IPS DF 6.9 (cell line): ENCODE measurements at places on chromosomes 2 and 18.

- peaks cover 5% of the 10 kb centered on the region; the same call in 1 of the 2 replicates for H3K4me1 ChIP-seq
- no peak overlapping the region for H3K4me3 ChIP-seq
- no peaks in the 10 kb centered on the region for H3K36me3 ChIP-seq
- no peaks in the 10 kb centered on the region for H3K27me3 ChIP-seq
- no peak overlapping the region for H3K27ac ChIP-seq
- peak; percentile 37 for DNase-seq
Observed at GRCh38 chr18:27713037-27713737, 463.7 kb downstream of the CDH2 start.

DNA sequence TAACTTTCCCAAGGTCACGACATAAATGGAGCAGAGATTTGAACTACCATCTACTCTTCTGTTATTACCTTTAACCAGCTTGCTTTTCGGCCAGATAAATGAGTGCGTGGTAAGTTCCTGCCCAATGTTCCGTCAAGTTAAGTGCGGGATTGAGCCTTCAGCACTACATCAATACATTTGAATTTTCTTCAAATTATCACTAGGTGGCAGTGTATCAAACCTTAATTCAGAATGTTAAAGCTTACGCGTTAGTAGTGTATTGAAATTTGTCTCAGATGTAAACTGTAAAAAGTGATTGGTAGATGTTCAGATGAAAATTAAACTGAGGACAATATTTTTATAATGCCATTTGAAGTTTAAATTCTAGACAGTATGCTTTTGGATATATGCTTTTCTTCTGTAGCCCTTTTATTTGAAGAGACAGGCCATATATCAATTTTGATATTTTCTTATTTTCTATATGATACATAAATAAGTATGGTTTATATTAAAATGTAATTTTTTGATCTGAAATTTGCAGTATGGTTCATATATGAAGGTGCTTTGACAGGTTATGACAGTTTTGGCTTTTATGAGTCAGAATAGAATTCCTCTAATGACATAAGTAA is 681.3 kb downstream of the ADCYAP1 start:
- H3K36me3 ChIP-seq, result no peaks in the 10 kb centered on the region
- H3K4me1 ChIP-seq, result no peaks in the 10 kb centered on the region
- no peaks in the 10 kb centered on the region for H3K27me3 ChIP-seq
- no peak overlapping the region for H3K27ac ChIP-seq
- no peak overlapping the region for H3K4me3 ChIP-seq

- no peaks in the 10 kb centered on the region for H3K4me1 ChIP-seq
- no peaks in the 10 kb centered on the region for H3K36me3 ChIP-seq
- DNase-seq, result no peak
- no peak overlapping the region for H3K4me3 ChIP-seq
- no peak overlapping the region for H3K27ac ChIP-seq
Observed at GRCh38 chr2:95049961-95050360, 24.5 kb downstream of the MAL start.

DNA sequence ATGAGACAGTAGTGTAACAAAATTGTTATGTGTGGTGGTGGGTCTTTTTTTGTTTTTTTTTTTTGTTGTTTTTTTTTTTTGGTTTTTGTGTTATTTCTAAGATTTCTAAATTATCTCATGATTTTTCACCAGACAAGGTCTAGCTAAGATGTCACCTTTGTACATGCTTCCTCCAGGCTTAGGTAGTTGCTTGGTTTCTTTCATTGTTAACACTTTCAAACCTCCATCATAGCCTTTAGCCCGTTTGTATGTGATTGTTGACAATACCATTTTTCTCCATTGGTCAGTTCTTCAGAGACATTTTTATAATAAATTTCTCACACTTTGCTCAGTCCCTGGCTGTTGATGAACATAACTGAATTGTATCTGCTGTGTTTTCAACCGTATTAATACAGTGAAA is 2.2 kb downstream of the RELCH start:
- no peaks in the 10 kb centered on the region for H3K27me3 ChIP-seq
- no peak for DNase-seq
- H3K36me3 ChIP-seq, result no peaks in the 10 kb centered on the region
- no peak overlapping the region for H3K4me3 ChIP-seq
- H3K27ac ChIP-seq, result no peak overlapping the region

GRCh38 chr2:102735416-102736109 is 26.3 kb upstream of the TMEM182 start:
- H3K4me3 ChIP-seq, result peak overlapping the region; percentile 71; the same call in 1 of the 2 replicates
- 0 out of 2 replicates have a peak, but pooled peaks cover 2% of the 10 kb centered on the region for H3K4me1 ChIP-seq
- H3K36me3 ChIP-seq, result peaks cover 3% of the 10 kb centered on the region; the same call in 1 of the 2 replicates
- H3K27me3 ChIP-seq, result no peaks in the 10 kb centered on the region

DNA sequence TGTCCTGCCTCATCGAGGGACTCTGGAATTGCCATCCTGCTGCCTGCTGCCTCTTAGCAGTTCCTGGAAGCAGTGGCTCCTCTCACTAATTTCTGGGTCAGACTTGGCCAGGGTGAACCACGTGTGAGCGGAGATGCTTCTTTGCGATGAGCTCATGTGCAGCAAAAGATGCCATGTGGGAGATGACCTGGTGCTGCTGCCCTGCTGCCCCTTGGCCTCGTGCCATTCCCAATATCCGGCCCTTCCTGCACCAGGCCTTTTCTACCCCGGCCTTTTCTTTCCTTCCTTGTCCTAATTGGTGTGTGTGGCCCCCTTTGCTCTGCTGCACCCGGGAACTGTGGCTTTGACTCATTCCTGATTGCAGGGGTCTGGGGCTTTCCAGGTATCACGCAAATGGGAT is 296.9 kb upstream of the HS6ST1 start:
- H3K27me3 ChIP-seq, result no peaks in the 10 kb centered on the region
- peaks cover 3% of the 10 kb centered on the region; the same call in 1 of the 2 replicates for H3K36me3 ChIP-seq
- H3K4me3 ChIP-seq, result no peak overlapping the region
- DNase-seq, result no peak

DNA sequence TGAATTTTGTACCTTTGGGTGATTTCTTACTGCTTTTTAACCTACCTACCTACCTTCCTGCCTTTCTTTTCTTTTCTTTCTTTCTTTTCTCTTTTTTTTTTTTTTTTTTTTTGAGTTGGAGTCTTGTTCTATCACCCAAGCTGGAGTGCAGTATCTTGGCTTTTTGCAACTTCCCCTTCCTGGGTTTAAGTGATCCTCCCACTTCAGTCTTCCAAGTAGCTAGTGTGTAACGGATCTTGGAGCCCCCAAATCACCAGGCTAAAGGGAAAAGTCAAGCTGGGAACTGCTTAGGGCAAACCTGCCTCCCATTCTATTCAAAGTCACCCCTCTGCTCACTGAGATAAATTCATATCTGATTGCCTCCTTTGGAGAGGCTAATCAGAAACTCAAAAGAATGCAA is 61.3 kb downstream of the DDX18 start:
- no peak overlapping the region for H3K27ac ChIP-seq
- no peak overlapping the region for H3K4me3 ChIP-seq
- no peaks in the 10 kb centered on the region for H3K27me3 ChIP-seq
- H3K36me3 ChIP-seq, result no peaks in the 10 kb centered on the region
- H3K4me1 ChIP-seq, result no peaks in the 10 kb centered on the region

GRCh38 chr2:240791821-240792628 is 28.0 kb downstream of the KIF1A start:
- no peaks in the 10 kb centered on the region; the same call in 1 of the 2 replicates for H3K4me1 ChIP-seq
- no peak overlapping the region for H3K4me3 ChIP-seq
- peaks cover 20% of the 10 kb centered on the region for H3K36me3 ChIP-seq
- H3K27ac ChIP-seq, result no peak overlapping the region
- no peaks in the 10 kb centered on the region; the same call in 1 of the 2 replicates for H3K27me3 ChIP-seq

- no peaks in the 10 kb centered on the region for H3K4me1 ChIP-seq
- no peak overlapping the region for H3K27ac ChIP-seq
- no peak for DNase-seq
- H3K4me3 ChIP-seq, result no peak overlapping the region
Observed at GRCh38 chr18:48186131-48186766, 222.9 kb downstream of the ZBTB7C start.

- H3K27ac ChIP-seq, result no peak overlapping the region
- no peaks in the 10 kb centered on the region for H3K36me3 ChIP-seq
- no peak overlapping the region for H3K4me3 ChIP-seq
- DNase-seq, result no peak
- no peaks in the 10 kb centered on the region for H3K4me1 ChIP-seq
Observed at GRCh38 chr2:126784621-126785020, 114.1 kb upstream of the TEX51 start.

GRCh38 chr2:84836215-84836614 is 44.7 kb downstream of the TRABD2A start:
- DNase-seq, result no peak
- H3K4me3 ChIP-seq, result no peak overlapping the region
- 0 out of 2 replicates have a peak, but pooled peaks cover 2% of the 10 kb centered on the region for H3K4me1 ChIP-seq
- H3K27me3 ChIP-seq, result no peaks in the 10 kb centered on the region

DNA sequence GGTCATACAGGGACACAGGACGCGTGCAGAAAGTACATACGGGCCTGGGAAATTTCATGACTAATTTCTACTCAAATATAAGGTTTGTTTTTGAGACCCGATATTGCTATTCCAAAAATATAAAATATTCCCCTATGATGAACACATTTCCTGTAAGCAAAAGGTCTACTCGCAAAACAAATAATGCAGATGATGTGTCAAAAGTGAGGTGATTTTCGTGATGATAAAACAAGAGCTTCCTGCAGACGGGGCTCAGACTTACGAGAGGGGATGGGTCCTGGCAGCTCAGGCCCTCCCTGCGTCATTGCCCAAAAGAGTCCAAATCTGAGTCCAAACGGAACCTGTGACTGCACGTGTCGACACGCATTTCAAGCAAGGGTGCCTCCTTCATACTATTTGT is 62.7 kb downstream of the MBP start:
- DNase-seq, result no peak
- no peak overlapping the region for H3K27ac ChIP-seq
- H3K36me3 ChIP-seq, result no peaks in the 10 kb centered on the region
- H3K27me3 ChIP-seq, result no peaks in the 10 kb centered on the region
- peaks cover 6% of the 10 kb centered on the region for H3K4me1 ChIP-seq
- no peak overlapping the region for H3K4me3 ChIP-seq

DNA sequence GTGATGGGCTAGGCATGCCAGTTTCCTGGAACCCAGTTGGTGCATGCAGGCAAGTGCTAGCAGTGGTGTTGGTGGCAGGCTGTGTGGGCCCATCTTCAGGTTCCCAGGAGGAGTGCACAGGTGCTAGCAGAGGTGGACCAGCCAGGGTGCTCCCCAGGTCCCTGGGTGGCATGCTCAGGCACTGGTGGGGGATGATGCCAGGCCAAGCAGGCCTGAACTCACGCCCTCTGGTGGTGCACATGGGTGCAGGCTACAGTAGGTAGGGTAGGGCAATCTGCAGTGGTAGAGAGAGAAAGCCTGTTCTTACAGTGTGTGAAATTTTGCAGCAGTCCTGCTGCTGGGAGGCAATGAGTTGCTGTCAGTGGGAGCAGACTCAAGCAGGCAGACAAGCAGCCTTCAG is 1651.8 kb downstream of the DPP10 start:
- no peaks in the 10 kb centered on the region for H3K36me3 ChIP-seq
- no peak overlapping the region for H3K4me3 ChIP-seq
- H3K4me1 ChIP-seq, result no peaks in the 10 kb centered on the region; the same call in 1 of the 2 replicates
- no peak overlapping the region for H3K27ac ChIP-seq
- no peaks in the 10 kb centered on the region for H3K27me3 ChIP-seq
- peak; percentile 47 for DNase-seq

GRCh38 chr2:85066874-85067351 is 66.3 kb upstream of the TCF7L1 start:
- DNase-seq, result peak; percentile 85
- H3K4me3 ChIP-seq, result no peak overlapping the region; the same call in 1 of the 2 replicates

DNA sequence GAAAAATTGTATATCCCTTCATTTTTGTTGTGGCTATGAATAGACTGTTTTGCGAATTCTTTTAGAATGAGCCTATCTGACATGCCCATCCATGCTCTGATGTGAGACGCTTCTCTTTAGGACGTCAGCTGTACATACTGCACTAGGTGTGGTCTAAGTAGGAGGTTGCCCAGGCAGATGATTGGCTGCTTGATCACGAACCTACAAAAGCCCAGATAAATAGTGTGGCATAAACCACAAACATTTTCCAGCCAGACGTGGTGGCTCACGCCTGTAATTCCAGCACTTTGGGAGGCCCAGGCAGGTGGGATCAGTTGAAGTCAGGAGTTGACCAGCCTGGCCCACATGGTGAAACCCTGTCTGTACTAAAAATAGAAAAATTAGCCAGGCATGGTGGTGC is 251.8 kb downstream of the AGAP1 start:
- H3K27ac ChIP-seq, result no peak overlapping the region
- H3K4me1 ChIP-seq, result peaks cover 4% of the 10 kb centered on the region; the same call in 1 of the 2 replicates
- peaks cover 4% of the 10 kb centered on the region; the same call in 1 of the 2 replicates for H3K36me3 ChIP-seq
- no peaks in the 10 kb centered on the region for H3K27me3 ChIP-seq

GRCh38 chr2:54629914-54630857 is 93.3 kb upstream of the EML6 start:
- no peaks in the 10 kb centered on the region for H3K27me3 ChIP-seq
- no peak for DNase-seq
- peaks cover 39% of the 10 kb centered on the region for H3K36me3 ChIP-seq
- no peak overlapping the region for H3K27ac ChIP-seq
- no peak overlapping the region for H3K4me3 ChIP-seq
- H3K4me1 ChIP-seq, result no peaks in the 10 kb centered on the region

DNA sequence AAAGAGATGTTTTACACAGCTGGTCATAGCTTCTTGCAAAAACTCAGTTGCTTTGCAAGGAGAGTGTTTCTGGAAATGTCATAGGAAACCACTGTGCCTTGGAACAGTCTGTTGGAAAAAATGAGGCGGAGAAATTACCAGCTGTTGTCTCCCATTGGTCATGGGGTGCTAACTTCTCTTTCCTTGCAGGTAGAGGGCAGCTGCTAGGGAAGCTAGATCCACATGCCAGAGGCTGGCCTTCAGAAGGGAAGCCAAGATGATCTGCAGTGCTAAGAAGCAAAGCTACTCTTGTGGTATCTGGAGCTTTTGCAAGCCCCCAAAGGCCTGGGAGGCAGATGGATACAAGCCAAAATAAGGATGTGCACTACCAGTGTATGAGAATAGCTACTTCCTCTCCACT is 34.8 kb upstream of the LAMA1 start:
- no peak overlapping the region for H3K4me3 ChIP-seq
- no peak for DNase-seq
- H3K27ac ChIP-seq, result no peak overlapping the region
- no peaks in the 10 kb centered on the region for H3K4me1 ChIP-seq
- H3K27me3 ChIP-seq, result no peaks in the 10 kb centered on the region

DNA sequence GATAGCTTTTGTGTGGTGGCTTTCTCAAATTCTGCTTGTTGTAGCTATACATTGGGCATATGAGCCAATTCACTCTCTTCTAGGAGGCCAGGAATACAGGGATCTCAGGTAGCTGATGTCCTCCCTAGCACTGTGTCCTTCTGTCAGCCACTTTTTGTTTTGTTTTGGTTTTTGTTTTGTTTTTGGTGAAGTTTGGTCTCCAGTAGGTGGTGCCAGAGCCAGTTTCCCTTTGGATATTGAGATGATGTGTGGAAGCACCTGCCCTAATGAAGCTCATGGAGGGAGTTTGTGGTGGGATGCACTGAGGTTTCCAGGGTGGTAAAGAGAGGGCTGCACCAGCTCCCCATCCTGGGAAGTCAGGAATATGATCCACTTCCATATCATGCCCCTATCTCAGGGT is 100.5 kb upstream of the VWC2L start:
- H3K27me3 ChIP-seq, result no peaks in the 10 kb centered on the region
- no peaks in the 10 kb centered on the region for H3K4me1 ChIP-seq
- DNase-seq, result no peak
- H3K27ac ChIP-seq, result no peak overlapping the region
- H3K36me3 ChIP-seq, result no peaks in the 10 kb centered on the region
- no peak overlapping the region for H3K4me3 ChIP-seq

- no peaks in the 10 kb centered on the region for H3K4me1 ChIP-seq
- no peaks in the 10 kb centered on the region for H3K36me3 ChIP-seq
- DNase-seq, result no peak
- H3K4me3 ChIP-seq, result no peak overlapping the region
- no peaks in the 10 kb centered on the region for H3K27me3 ChIP-seq
Observed at GRCh38 chr18:57743008-57743407, 60.1 kb downstream of the ATP8B1 start.
